NCI-H2081 (cell line): ENCODE measurements at places on chromosomes 7 and 10.

DNA sequence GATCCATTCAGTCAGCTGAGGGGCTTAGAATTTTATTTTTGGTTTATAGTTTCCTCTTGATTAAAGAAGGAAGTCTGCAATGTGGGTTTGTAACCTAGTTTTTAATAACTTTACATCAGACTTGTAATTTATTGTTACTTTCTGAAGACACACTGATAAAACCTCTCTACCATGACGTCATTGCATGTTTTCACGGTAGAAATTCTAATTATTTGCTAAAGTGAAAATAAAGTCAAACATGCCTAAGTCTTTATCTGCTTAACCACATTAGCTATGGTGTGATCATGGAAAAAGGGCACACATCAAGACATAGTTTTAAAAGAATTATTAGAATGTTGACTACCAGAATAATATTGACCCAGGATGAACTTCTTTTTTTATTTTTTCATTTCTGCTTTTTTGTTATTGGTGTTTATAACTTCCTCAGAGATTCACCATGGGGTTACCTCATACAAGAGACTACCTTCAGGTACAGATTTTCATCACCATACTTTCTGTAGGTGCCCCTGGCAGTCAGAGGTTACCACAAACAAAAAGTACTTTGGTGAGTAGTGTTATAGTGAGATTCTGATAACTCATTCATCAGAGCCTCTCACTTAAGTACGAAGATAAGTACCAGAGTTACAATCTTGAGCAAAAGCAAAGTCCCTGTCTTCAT, 7.0 kb upstream of the PANK1 start:
- DNase-seq: no peak

- DNase-seq: peak; percentile 84
Measured at GRCh38 chr7:141012044-141012685, 2.6 kb downstream of the MRPS33 start.

- DNase-seq: no peak
Measured at GRCh38 chr10:133350283-133350949, 3.2 kb downstream of the PRAP1 start.

GRCh38 chr7:108479751-108480150, 23.5 kb upstream of the NRCAM start:
- DNase-seq: no peak

GRCh38 chr10:61987537-61987936, 86.0 kb downstream of the ARID5B start:
- DNase-seq: no peak

DNA sequence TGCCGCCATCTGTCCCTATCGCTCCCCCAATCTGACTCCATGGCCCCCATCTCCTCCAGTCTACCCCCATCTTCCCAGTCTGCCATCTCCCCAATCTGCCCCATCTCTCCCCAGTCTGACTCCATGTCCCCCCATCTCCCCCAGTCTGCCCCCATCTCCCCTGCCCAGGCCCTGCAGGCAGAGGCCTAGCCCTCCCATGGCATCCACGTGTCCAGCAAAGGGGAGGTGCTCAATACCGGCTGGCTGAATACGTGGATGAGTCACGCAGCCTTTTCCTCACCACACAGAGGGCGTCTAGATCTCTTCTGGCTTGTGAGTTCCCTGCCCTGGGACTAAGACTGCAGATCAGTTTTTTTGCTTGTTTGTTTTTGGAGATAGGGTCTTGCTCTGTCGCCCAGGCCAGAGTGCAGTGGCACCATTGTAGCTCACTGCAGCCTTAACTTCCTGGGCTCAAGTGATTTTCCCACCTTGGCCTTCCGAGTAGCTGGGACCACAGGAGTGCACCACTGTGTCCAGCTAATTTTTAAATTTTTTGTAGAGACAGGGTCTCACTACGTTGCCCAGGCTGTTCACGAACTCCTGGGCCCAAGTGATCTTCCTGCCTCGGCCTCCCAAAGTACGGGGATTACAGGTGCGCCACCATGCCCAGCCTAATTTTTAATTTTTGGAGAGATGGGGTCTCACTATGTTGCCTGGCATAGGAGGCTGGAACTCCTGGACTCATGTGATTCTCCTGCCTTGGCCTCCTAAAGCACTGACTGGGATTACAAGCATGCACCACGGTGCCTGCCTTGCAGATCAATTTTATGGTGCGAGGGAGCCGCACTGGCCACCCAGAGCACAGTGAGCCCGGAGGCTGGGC, 15.3 kb upstream of the GPR146 start:
- DNase-seq: peak; percentile 57

- no peak for DNase-seq
Measured at GRCh38 chr7:101565601-101566209, 63.4 kb downstream of the MYL10 start.

DNA sequence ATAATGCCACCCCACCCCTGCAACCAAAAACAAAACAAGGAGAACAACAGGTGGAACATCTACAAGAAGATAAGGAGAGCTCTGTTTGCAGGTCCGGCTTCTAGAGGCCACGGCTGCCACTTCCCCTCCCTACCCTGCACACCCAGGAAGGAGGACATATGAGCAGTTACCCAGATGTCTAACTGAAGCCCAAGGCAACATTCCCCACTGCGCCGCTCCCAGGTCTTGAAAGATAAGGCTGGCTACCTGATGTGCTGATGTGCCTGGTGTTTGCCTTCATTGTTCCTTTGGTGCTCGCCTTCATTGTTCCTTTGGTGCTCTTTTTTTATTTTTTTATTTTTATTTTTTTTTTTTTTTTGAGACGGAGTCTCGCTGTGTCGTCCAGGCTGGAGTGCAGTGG, 21.0 kb downstream of the HPS6 start:
- DNase-seq: no peak

- DNase-seq: no peak
Measured at GRCh38 chr7:114051871-114052331, 133.1 kb upstream of the PPP1R3A start.

DNA sequence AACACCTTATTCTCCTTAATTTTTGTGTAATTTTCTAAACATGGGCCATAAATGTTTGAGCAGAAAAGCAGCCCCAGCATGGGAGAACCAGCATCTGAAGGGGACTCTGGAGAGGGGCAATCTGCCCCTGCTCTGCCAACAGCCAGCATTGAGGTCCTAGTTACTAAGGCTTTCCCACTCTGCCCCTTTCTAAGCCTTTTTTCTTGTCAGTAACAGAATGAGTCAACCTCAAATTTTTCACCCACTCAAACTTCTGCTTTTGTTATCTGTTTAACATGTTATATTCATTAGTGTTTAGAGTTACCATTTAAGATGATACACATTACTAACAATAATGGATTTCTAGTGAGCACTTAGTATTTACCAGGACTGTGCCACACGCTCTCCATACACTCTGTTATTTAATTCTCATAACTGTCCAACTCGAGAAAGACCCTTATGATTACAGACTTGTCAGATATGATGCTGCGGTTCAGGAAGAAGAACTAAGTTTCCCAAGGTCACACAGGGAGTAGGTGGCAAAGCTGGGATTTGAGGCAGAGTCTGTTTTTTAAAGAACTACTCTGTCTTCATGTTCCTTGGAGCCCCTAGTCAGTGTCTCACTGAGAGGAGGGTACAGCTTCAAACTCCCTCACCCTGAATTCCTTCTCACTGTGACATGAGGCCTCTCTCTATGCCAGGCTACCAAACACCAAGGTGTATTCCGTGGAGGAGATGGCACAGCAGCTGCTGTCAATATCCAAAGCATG, 19.9 kb upstream of the GPAM start:
- DNase-seq: no peak

DNA sequence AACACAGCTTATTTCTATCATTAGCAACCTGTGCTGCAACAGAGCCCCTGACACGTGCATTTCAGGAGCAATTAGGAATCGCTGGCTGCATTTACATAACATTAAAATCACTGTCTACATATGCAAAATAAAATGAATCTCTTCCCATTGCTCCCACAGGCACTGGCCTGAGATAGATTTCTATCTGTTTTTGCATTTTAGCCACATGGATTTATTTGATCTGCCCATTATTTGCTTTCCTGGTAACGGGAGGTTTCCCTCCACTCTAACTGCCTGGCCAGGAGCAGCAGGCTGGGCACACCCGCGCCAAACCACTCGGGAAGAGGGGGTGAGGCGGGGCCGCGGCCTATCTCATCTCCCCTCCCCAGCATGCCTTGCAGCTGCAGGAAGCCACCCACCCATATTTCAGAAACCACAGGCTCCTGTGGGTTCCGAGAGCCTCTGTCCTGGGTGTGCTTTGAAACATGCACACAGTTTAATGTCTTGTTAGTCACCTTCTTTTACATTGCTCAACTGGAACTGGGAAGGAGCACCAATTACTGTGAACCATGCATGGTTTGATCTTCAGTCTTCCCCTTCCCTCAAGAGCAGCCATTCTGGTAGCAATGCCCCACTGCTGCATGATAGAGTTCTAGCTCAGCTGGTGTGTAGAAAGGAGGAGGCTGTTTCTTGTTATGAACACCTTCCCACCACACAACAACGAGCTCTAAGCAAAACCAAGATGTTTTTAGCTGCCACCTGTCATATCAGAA, 37.7 kb upstream of the IKZF1 start:
- no peak for DNase-seq

- DNase-seq: peak; percentile 65
Measured at GRCh38 chr7:105387508-105388355, 989 bp downstream of the SRPK2 start.

GRCh38 chr7:43121973-43122372, 9.5 kb downstream of the HECW1 start:
- no peak for DNase-seq

GRCh38 chr7:159094023-159094740, 50.5 kb downstream of the VIPR2 start:
- peak; percentile 73 for DNase-seq

DNA sequence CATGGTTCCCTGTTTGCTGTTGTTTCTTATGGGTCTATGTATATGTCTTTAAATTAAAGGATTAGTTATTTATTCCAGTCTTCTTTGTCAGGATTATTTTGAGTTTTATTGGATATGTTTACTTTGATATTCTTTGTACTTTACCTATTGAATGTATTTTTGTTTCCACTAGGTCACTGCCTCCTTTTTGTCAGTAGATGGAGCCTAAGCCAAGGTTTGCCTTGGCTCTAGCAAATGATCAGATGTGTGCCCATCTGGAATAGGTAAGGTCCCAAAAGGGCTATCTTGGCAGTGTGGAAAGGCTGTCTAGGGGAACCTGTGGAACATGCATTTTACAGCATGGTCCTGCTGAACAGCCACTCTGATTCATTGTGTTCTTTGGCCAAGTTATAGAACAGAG, 337.3 kb upstream of the GHITM start:
- no peak for DNase-seq

GRCh38 chr10:34522546-34522945, 292.6 kb downstream of the PARD3 start:
- DNase-seq: peak; percentile 74

GRCh38 chr7:45242698-45243097, 85.1 kb downstream of the RAMP3 start:
- DNase-seq: no peak

- no peak for DNase-seq
Measured at GRCh38 chr7:142883571-142884285, 1.8 kb downstream of the TRPV6 start.

GRCh38 chr10:84137811-84138210, 1.5 kb upstream of the GHITM start:
- DNase-seq: no peak

- peak; percentile 29 for DNase-seq
Measured at GRCh38 chr7:34823650-34824258, 165.7 kb downstream of the NPSR1 start.

DNA sequence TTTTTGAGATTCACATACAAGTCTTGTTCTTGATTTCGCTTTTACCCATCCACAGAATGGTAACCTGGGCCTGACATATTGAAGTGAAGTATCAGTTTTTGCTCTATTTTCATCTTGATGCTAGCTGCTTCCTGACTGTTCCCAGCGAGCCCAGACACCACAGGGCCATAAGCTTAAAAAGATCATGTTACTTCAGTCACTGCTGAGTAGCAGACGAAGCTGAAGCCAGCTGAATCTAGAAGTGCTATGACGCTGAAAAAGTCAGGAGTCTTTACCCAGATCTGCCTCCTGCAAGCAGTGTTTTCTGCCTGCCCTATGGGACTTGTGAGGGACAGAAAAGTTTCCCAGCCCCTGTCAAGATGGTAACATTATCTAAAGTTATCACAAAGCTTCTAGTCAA, 2.7 kb upstream of the PRXL2A start:
- DNase-seq: no peak

DNA sequence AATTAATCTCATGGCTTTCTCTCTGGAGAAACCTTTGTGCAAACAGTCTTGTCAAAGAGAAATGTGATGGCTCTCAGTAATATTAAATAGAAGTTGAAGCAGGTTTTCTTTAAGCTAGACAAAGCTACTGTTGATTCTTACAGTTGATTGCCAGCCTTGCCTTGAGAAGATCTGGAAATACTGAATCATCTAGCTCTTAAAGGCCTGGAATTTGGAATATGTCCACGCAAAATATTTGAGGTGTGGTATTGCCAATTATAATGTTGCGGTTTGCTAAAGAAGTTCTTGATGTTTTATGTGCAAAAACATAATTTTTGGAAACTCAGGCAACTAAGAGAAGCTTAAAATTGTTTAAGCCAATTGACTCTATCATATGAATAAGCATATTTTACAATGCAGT, 371.9 kb downstream of the PHF14 start:
- no peak for DNase-seq

DNA sequence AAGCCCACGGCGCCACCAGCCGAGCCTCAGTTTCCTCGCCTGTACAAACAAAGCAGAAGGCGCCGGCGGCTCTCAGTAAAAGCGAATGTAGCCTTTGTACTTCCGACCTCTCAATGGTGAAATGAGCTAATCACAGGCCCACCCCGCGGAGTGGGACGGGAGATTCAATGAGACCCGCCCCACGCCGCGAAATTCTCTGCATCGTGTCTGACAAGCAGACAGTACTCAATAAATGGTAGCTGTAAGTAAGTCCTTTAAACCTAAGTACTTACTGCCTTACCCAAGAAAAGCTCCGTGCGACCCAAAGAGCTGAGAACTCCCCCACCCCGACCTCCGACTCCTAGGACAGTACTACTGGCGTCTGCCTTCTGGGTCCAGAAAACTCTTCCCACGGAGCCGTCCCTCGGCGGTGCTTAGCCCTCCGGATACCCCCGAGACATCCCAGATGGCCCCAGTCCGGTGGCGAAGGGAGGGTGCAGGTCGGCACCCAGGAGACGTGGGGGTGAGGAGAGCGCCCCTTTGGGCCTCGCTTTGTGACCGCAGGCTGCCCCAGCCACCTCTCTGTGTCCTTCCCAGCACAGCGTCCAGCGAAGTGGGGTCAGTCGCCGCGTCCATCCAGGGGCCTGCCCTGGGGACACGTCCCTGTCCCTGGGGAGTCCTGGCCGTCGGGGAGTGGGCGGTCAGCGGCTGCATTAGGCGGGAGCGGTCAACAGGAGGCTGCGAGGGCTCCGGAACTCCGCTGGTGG, 972 bp upstream of the CXCL12 start:
- no peak for DNase-seq
